ENCODE measurements at places on chromosomes 1 and 21.

- no peak for DNase-seq
Measured at GRCh38 chr1:94856868-94857267, 36.7 kb downstream of the SLC44A3 start.

- DNase-seq = no peak
Measured at GRCh38 chr1:11893907-11894251, 32.3 kb downstream of the KIAA2013 start.

GRCh38 chr1:102821707-102822106 lies 286.6 kb downstream of the COL11A1 start:
- DNase-seq = no peak

DNA sequence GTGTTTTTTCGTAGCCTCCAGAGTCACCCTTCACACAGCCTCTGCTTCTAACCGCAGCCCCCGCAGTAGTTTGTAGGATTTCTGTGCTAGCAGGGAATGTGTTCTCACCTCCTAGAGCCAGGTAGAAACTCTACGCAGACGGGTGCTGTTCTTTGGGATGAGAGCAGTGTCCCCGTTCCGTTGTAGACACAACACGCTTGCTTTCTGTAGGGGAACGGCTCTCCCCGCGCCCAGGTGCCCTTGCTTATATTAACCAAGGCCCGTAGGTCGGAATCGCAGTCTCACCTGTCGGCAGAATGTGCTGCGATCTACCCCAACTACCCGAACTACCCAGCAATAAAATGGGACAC lies 111.8 kb upstream of the NBPF11 start:
- DNase-seq = no peak

DNA sequence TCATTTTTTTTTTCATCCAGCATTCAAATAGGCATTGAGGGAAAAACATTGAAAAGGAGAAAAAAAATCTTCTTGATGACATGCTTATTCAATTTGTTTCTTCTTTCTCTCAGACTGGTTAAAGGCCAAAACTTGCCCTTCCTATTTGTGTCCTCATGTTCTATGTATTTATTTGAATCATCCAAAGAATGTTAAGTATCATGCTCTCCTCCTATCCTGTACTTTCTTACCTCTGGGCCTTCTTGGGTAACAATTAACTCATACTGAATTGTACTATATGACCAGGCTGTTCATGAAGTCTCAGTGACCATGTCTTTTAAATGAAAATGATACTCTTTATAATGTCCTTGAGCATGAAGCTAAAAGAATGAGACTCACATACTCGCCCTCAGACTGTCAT lies 36.5 kb upstream of the DENND1B start:
- DNase-seq = no peak

DNA sequence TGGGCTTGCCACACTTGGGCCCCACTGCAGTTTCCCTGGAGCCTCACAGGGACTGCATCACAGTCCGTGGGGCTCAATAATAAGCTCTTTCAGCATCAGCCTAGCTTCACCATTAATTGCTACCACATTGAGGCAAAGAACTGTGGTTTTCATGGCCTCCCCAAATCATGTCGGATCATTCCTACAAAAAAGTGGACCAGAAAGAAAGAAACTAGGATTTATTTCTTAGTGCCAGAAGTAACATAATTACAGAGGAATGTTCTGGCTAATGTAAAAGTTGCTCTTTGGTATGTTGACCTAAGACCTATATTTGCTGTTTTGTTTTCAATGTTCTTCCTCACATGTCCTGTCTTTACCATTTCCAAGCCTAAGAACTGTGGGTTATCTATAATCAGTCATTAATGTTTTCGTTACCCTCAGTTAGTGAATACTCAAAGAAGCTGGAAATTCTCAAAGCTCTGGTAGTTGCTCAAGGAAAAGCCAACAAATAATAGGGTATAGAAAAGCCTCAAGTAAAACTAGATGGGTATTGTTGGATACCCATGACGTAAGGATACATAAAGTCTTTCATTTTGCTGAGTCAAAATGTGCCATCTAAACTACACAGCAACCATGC lies 173.9 kb downstream of the LTN1 start:
- no peak for DNase-seq

DNA sequence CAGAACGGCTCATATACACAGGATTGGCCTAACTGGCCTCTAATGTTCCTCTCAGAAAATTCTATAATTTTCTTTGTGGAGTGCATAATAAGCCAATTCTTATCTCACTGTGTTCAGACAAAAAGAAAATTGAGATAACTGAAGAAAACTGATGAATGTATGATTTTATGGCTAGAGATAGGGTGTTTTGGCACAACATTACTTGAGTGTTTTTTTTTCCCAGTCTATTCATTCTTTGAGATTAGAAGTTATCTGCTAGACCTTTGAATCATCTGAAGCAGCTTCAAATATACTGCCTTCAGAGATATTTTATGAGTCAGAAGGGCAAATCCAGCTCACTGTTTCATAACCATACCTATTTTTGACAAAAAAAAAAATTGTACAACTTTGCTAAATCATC lies 85.6 kb downstream of the VAV3 start:
- DNase-seq = no peak

- DNase-seq = no peak
Measured at GRCh38 chr21:46008893-46009621, 27.5 kb downstream of the COL6A1 start.

- DNase-seq = peak; percentile 13
Measured at GRCh38 chr1:190320952-190321351, 156.7 kb downstream of the BRINP3 start.

DNA sequence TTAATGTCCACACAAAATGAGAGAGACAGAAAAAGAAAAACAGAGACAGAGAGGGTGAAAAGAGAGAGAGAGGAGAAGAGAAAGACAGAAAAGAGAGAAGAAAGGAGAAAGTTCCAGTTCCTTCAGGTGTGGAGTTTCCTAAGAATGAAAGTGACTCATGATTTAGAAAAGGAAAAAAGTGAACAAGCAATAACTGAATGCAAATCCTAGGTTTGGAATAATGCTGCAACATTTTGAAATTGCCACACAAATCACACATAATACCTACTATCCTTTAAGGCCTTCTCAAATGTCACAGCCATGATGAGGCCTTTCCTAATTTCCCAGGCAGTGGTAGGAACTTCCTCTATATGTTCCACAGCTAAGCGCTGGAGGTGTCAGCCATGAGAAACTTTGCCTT lies 31.5 kb upstream of the XPR1 start:
- no peak for DNase-seq

DNA sequence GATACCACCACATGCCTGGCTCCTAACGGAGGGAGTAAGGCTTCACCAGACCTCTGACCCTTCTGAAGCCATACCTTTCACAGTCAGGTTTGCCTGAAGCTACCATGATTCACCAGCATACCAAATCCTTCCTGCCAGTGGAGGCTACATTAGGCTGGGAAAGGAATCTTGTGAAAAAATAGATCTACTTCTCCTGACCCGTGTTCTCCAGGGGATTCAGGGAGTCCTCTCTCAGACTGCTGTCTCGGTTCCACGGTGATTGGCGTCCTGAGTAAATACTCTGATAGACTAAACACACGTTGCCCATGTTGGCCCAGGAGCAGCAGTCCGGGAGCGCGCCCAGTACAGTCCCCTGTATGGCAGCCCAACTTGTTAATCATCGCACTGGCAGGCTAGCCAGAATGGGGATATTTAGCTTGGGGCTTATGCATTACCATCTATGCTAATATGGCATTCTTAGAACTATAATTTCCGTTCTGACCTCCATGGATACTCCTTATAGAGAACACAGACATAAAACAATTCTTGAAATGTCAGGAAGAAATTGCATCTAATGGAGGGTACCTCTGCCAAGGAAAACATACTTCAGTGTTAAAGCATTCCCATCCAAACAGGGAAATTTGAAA lies 173.2 kb downstream of the ROR1 start:
- DNase-seq = no peak

DNA sequence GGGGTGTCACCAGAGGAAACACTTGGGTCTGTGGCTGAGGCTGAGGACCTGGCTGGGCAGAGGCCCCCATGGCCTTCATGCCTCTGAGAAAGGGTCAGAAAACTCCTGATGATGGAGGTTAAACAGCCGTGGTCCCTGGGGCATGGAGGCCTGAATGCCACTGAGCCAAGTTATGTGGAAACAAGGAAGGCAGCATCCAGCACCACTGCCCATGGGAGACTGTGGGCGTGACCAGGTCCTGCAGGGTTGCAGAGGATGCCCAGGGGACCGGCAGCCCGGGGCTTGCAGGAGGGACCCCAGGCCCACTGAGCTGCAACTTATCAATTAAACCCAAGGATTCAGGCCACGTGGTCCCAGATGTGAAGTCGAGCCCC lies 18.9 kb upstream of the COL6A2 start:
- DNase-seq = no peak

- no peak for DNase-seq
Measured at GRCh38 chr21:42530167-42530518, 16.5 kb downstream of the SLC37A1 start.

GRCh38 chr1:214856843-214857242 lies 225.7 kb upstream of the KCNK2 start:
- DNase-seq = no peak

DNA sequence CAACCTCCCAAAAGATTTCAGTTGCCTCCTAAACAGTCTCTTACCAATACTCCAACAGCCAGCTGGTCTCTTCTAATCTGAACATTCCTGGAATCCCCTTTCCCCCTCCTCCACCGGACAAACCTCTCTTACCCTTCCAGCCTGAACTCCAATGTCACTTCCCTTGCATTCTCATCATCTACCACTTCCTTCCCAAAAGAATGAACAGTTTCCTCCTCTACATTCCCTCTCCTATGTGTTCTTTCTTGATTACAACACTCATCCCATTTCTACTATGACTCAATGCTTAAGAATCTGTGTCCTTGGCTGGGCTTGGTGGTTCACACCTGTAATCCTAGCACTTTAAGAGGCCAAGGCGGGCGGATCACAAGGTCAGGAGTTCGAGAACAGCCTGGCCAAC lies 417.1 kb downstream of the SETD4 start:
- no peak for DNase-seq

DNA sequence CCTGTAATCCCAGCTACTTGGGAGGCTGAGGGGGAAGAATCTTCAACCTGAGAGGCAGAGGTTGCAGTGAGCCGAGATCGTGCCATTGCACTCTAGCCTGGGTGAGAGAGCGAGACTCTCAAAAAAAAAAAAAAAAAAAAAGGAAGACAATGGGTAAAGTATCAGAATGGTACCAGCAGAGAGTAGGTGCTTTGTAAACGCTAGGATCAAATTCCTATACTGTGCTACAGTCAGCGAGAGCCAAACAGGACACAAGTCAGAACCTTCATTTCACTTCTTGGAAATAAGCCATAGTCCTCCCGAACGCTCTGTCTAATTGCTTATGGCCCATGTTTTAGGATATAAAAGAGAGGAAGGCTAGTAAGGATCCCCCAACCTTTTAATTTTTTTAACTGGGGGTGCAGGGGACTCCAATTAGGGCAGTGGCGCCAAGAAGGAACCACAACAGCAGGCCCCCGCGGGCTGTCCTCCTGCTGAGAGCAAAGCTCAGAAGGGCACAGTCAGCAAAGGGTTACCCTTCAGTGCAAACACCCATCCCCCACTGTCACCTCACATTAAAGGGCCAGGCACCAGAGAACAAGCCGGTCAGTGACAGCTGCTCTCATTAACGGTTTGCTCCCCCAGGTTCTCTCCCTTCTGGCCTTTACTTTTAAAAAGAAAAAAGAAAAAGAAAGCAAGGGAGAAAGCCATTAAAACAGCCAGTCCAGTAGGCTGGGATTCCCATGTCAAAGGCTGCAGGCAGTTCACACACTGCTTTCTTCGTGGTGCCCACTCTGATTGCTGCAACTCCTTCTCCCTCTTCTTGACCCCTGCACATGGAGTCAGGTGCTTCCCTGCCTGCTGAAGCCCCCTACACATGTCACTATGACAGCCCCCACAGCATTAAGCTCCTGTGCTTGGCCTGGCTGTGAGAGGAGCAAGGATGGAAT lies 69.4 kb downstream of the PLPP3 start:
- DNase-seq = peak; percentile 13

DNA sequence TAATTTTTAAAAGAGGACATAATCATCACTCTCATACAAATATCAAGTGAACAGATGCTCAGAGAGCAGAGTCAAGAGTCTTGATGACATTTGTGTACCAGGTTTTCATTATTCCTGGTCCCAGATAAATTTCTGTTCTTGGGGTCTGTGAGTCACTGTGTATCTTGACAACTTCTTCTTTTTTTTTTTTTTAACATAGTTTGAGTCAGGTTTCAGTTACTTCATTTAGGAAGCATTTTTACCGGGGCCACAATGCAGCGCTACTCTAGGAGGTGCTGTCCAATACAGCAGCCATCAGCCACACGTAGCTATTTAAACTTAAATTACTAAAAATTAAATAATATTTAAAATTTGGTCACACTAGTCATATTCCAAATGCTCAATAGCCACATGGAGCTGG lies 188.1 kb upstream of the SAMSN1 start:
- DNase-seq = no peak

- no peak for DNase-seq
Measured at GRCh38 chr1:6819246-6820040, 34.2 kb downstream of the CAMTA1 start.

GRCh38 chr1:204396015-204396583 lies 15.5 kb downstream of the PPP1R15B start:
- no peak for DNase-seq

DNA sequence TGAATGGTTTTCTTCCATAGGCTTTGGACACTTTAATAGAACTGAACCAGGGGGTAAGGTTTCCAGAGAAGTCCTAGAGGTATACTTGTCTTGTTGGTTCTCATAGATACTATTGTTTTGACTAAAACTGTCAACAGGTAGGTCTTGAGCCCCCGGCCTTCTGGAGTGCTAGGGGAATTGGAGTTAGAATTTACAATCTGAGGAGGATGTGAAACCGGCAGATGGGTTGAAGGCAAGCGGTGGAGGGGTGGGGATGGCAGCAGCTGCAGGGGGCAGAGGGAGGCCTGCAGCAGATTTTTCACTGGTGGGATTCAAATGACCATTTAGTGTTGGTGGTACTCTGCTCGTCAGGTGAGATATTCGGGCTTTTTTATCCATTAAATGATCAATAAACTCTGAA lies 4.3 kb upstream of the CD1D start:
- no peak for DNase-seq

- DNase-seq = no peak
Measured at GRCh38 chr1:166127003-166127402, 39.8 kb downstream of the FAM78B start.

Data from NCI-H524 treated with DMSO at 0.1 percent for 48 hours (cell line).